Adrenal gland (tissue), 19 donors: ENCODE measurements at places on chromosomes 16 and 17. TPM values are rescaled to one million over a fixed set of nuclear protein-coding genes. Genes with fewer than 3 reads are reported as not detected.
A peak's percentile ranks its signal among the peaks of the same experiment; 100 is the strongest.

DNA sequence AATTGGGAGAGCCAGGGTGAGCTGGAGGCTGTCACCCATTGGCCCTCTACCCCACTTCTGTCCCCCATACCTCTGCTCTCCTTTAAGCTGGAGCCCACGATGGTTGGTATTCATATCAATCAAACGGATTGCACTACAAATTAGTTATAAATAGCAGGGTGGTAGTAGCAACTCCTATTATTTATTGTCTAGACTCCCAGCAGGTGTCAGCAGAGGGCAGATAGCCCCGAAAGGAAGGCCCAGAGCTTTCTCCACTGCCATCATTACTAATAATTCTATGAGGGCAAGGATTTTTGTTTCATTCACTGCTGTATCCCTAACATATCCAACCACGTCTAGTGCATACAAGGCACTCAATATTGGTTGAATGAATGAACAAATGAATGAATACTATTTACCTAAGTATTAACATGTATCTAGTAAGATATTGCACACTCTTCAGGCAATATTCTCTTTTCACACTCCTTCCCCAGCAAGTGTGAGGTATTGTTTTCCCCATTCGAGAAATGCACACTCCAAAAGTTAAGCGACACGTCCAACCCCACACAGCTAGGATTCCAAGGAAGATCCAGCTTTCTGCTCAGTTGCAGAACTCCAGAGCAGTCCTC, 6.3 kb downstream of the C17orf50 start:
- DNase-seq: peak; percentile 73

Gene SNN
- 37.8 TPM for total RNA-seq

Gene MLYCD
- total RNA-seq: 13.5 TPM

Gene NPIPA5
- total RNA-seq: 17.2 TPM

DNA sequence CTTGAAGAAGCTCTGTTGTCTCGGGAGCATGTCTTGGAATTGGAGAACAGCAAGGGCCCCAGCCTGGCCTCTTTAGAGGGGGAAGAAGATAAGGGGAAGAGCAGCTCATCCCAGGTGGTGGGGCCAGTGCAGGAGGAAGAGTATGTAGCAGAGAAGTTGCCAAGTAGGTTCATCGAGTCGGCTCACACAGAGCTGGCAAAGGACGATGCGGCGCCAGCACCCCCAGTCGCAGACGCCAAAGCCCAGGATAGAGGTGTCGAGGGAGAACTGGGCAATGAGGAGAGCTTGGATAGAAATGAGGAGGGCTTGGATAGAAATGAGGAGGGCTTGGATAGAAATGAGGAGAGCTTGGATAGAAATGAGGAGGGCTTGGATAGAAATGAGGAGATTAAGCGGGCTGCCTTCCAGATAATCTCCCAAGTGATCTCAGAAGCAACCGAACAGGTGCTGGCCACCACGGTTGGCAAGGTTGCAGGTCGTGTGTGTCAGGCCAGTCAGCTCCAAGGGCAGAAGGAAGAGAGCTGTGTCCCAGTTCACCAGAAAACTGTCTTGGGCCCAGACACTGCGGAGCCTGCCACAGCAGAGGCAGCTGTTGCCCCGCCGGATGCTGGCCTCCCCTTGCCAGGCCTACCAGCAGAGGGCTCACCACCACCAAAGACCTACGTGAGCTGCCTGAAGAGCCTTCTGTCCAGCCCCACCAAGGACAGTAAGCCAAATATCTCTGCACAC, 21.2 kb downstream of the AKAP1 start:
- no peak for DNase-seq

DNA sequence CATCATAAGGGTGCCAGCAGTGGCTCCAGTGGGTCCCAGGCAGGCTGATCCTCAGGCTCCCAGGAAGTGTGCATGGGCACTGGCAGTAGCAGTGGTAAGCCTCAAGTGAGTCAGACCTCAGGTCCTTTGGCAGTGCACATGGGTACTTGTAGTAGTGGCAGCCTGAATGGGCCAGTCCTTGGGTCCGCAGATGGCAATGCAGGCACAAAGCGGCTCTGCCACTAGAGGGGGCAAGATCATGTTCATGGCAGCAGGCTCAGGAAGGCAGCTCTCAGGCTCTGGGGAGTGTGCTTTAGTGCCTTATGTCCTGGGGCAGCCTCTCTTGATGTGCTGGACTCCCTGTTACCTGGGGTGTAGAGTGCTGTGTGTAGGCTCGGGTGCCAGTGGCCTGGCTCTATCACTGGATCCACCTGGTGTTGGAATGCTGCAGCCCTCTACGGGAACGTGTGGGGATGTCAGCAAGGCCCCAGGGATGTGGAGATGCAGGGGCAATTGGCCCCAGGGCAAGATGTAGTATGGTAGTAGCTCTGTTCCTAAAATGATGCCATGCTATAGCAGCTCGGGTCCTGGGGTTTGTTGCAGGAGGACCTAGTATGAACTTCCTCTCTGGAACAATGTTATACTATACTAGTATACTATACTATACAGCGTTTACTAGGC, 11.0 kb downstream of the ACSM3 start:
- peak; percentile 67 for DNase-seq

DNA sequence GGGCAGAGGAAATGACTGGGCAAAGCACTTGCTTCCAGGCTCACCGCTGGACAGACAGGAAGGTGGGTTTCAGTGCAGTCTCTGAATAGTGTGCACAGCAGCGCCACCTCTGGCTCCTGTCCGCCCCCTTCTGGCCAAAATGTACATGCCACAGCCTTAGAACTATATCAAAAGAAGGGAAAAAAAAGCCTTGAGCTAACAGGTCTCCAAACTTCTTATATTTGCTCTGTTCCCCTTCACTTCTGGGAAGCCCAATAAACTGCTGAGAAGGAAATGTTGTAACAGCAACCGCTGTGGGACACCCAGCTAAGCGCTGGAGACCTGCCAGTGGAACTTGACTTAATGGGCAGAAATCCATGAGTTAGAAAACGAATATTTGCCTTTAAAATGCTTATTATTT, 17.5 kb downstream of the COG7 start:
- DNase-seq: peak; percentile 74

- DNase-seq: peak; percentile 64
Observed at GRCh38 chr17:79933863-79934652, 94.8 kb upstream of the CBX4 start.

Gene SBK1
- 4.2 TPM for total RNA-seq

DNA sequence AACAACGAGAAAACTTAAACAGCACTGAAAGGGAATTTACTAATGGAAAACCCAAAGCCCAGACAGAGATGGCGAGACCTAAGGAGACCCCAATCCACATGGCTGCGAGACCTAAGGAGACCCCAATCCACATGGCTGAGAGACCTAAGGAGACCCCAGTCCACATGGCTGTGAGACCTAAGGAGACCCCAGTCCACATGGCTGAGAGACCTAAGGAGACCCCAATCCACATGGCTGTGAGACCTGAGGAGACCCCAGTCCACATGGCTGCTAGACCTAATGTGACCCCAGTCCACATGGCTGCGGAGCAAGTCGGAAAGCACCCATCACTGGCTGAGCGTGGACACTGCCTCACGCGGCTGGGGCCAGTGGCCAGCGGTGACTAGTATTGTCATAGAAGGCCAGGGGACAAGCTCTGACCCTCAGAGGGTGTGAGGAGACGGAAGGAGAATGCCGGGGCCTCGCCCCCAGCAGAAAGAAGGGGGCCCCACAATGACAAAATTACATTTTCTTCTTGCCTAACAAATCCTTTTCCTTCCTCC, 241.8 kb downstream of the C16orf95 start:
- DNase-seq: no peak

- peak; percentile 77 for DNase-seq
Observed at GRCh38 chr17:77320485-77321256, 179.9 kb downstream of the SEC14L1 start.

Gene MMP28
- total RNA-seq: 6.5 TPM

DNA sequence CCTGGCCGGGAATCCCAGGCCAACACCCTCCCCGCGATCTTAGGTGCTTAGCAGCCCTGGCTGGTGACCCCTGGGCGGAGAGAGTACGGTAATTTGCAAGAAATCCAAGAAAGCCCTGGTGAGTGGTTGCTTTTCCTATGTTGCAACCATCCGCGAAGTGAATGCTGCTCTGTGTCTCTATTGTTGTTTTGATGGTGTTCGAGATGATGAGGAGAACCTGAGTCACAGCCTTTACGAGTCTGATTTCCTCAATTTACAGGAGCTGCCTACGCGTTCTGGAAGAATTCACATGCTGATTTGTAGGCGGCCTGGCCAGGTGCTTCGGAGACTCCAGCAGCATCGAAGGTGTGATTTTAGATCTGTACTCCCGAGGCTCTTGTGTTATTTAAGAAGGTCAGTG, 63.3 kb downstream of the TMEM235 start:
- no peak for DNase-seq

DNA sequence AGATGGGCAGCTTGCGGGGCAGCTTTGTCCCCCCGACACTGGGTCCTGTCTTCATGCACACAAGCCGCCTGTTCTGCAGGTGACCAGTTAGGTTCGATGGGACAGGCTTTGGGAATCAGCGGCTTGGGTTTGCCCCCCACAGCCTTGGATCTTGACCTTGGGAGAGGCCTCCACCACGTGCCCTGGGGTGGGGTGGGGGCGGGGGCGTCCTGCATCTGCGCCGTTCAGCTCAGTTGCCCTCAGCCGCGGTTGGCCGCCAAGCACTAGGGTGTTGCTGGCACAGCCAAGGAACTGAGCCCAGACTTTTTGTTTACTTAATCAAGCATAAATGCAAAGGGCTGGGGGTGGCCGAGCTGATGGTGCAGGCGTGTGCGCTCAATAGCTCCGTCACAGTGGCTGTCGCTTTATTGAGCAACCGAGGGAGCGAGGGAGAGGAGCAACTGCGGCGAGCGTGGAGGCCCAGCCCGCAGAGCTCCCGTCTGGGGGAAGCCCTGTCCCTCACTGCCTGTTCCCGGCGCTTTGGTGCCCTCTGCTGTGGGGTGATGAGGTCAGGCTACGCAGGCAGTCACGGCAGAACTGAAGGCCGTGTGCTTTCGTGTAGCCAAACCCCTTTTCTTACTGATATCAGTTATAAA, 33.9 kb downstream of the JPH3 start:
- DNase-seq: peak; percentile 93

DNA sequence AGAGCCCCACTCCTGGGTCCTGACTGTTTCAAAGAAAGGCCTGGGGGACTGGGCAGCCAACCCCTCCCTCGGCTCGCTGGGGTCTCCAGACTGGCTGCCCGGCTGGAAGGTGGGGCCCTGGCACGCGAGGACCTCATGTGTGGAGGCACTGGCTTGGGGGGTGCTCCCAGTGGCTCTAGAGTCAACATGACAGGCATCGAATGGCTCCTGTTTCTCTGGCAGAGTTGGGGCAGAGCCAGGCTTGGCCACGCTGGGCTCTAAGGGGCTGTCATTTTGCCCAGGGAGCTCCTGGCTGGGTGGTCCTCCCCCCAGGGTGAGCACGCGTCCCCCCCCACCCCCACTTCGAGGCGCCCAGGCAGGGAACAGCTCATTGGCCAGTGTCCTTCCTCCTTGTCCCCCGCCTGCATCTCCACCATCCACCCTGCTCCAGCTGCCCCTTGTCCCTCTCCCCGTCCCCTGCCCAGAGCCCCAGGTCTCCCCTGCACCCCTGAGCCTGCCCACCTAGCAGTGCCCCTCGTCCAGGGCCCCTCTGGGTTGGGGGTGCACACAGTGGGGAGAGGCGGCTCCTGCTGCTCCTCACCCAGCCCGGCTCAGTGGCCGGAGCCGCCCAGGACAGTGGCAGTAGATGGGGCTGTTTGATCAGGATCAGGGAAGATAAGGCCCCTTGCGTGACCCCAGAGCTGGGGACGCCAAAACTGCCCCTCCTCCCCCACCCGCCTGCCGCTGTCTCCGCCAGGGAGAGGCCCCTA, 2.7 kb downstream of the GCGR start:
- DNase-seq: no peak

- no peak for DNase-seq
Observed at GRCh38 chr16:35174016-35174415, 1714.6 kb downstream of the TP53TG3F start.

GRCh38 chr16:66695935-66696668, 441 bp downstream of the CMTM4 start:
- peak; percentile 56 for DNase-seq

Gene NFATC2IP
- 7.7 TPM for total RNA-seq

GRCh38 chr16:4399001-4399730, 17.2 kb downstream of the CORO7 start:
- DNase-seq: no peak

DNA sequence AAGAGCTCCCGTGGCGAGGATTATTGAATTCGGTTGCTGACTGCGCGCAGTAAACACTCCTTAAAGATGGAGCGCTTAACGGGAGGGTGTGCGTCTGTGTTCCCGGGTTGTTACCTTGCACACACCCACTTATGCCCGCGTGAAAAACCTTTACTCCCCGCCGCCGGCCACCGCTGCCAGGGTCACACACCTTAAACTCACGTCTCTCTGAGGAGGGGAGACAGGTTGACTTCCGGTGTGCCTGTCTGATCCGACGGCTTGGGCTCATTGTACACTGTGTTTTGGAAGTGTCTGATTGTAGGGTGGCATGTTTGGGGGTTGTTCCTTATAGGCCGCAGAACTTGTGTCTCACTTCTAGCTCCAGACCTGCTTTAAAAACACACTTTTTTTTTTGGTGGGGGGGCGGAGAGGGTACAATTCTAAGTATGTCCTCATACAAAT, 66.8 kb downstream of the KPNA2 start:
- DNase-seq: no peak

Gene KRT12
- total RNA-seq: not detected

Gene CRAMP1
- 17.1 TPM for total RNA-seq

- no peak for DNase-seq
Observed at GRCh38 chr16:57884655-57885133, 82.4 kb upstream of the KIFC3 start.

DNA sequence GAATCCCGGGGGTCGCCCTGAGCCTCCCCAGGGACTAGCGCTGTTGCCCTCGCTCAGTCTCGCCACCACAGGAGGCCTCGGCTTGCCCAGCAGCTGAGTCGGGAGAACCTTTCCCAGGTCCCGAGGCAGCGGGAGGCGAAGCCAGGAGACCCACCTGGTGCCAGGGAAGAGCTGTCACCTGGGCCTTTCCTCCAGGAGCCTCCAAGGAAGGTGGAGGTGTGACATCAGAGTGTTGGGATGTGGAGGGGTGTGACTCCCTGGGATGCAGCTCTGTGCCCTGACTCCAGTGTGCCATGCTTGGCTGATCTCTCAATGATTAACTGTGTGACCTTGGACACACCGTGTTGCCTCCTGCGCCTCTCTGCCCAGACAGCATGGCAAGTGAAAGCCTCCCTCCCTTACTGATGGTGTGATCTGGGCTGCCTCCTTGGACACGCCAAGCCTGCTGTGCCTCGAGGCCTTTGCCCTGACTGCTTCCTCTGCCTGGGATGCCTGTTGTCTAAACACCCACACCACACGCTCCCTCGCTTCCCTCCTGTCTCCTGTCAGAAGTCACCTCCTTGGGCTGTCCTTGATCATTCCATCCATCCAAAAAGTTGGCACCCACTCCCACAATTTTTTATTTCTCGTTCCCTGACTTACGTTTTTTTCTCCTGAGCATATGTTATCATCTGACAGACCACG, 88.0 kb downstream of the CMIP start:
- DNase-seq: no peak

GRCh38 chr17:80101946-80102663, 724 bp downstream of the GAA start:
- peak; percentile 63 for DNase-seq
